Cardiac fibroblast (primary cell): ENCODE measurements at places on chromosomes 4 and X.
A peak's percentile ranks its signal among the peaks of the same experiment; 100 is the strongest.

GRCh38 chr4:22434895-22435294 lies 81.0 kb downstream of the ADGRA3 start:
- peak; percentile 72 for DNase-seq

- DNase-seq, result peak; percentile 0
These were observed 405.3 kb upstream of the FAT1 start for GRCh38 chr4:187128976-187129375.

DNA sequence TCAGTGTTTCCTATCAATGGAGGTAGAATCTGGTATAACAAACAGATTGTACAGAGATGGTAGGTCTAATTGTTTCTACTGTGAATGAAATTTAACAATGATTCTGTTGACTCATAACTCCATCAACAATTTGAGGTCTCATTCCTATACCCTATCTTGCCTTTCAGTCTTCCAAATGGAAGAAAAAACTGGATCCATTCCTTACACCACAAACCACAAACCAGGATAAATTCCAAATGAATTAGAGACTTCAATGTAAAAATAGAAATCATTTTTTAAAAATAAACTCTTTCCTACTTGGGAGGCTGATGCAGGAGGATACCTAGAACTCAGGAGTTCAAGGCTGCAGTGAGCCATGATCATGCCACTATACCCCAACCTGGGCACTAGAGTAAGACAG lies 114.4 kb upstream of the WDR44 start:
- DNase-seq, result no peak

- DNase-seq, result no peak
These were observed 11.5 kb upstream of the CHST7 start for GRCh38 chrX:46561824-46562657.

GRCh38 chr4:3434881-3435685 lies 6.7 kb upstream of the HGFAC start:
- DNase-seq, result no peak

GRCh38 chr4:175916626-175917351 lies 104.7 kb upstream of the GPM6A start:
- no peak for DNase-seq

DNA sequence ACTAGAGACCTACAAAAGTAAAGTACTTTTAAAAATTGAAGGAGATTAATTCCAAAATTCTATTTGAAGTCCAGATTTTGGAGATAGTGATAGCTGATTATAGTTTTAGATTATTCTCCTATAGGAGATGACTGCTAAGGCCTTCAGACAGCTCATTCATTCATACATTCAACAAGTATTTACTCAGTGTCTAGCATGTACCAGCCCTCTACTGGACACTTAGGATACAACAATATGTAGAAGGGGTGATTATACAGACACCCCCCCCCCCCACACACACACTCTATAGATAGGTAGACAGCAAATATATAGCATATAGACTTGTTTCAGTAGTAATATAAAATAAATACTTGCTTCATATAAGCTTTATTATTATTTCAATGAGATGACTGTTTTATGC lies 60.4 kb upstream of the TAF9B start:
- DNase-seq, result peak; percentile 32

DNA sequence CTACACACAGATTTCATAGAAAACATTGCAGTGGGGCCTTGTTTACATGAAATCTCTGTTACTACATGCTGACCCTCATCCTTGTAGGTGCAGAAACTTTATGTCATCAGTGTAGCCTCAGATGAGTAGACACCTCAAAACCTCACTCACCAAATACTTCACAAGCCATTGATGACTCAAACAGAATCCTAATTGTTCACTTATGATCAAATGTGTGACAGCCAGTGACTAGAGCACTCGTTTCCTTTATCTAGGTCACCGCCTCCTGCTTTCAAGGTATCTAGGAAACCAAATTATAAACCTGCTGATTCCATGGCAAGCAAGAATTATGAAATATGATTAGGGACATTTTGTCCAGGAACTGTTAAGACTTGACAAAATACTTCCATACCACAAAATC lies 255.8 kb upstream of the GPRIN3 start:
- no peak for DNase-seq

GRCh38 chr4:36322921-36323354 lies 41.5 kb downstream of the DTHD1 start:
- DNase-seq, result no peak

DNA sequence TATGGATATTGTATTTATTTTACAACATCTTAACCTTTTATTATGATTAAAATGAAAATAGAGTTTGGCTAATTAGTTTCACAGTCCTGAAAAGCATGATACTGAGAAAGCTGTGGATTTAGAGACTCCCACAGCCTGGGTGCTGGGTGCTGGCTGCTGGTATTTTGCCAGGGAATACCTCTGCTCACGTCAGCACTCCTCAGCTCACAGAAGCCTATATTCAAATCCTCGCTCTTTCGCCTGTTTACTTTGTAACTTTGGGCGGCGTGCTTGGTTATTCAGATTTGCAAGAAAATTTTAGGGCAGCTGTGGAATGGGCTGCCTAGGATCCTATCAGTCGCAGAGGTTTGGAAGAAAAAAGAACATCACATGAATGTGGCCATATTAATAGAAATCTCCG lies 261.8 kb downstream of the DCTD start:
- DNase-seq, result no peak

DNA sequence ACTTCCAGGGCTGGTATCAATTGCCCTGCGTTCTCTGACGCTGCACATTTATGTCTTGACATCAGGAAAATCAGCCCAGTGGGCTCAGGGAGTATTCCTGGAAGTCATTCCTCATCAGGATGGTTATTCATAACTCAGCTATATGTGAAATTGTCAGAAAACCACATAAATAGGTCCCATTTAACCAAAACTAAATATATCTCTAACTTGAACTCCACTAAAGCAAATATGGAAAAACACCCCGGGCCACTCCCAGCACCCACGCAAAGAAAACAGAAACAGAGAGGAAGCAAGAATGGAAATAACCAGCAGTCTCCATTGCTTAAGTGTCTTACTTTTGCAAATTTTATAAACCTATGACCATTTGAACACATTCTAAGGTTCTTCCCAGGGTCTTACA lies 112.0 kb downstream of the IRF2 start:
- DNase-seq, result no peak

- DNase-seq, result peak; percentile 5
These were observed 13.3 kb downstream of the FUNDC1 start for GRCh38 chrX:44529310-44529709.

GRCh38 chrX:101219864-101220346 lies 319 bp downstream of the DRP2 start:
- DNase-seq, result peak; percentile 63

DNA sequence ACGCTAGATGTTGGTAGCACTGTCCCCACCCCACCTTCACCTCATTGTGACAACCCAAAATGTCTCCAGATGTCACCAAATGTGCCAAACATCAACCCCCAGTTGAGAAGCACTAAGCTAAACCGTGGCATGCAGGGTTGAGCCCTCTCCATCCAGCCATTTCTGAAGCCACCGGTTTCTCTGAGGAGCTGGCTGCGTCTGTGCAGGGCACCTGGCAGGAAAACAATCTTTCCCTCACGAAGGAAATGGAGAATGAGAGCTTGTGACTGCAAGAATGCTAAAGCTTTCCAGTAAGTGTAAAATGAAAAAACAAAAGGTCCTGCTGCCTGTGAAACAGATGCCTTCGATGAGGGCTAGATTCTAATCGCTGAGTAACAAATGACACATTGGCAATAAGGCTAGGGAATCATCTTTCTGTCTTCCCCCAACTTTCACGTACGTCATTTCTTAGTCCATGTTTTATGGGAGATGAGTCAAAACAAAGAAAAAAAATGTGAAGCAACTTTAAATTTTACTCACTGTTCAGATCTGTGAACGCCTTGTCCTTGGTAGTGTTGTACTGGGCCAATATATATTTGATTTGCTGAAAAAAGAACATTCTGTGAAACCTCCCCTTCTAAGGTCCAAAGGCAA lies 59.9 kb downstream of the PROM1 start:
- DNase-seq, result peak; percentile 67

- no peak for DNase-seq
These were observed 47.5 kb upstream of the SCRG1 start for GRCh38 chr4:173446416-173446815.

DNA sequence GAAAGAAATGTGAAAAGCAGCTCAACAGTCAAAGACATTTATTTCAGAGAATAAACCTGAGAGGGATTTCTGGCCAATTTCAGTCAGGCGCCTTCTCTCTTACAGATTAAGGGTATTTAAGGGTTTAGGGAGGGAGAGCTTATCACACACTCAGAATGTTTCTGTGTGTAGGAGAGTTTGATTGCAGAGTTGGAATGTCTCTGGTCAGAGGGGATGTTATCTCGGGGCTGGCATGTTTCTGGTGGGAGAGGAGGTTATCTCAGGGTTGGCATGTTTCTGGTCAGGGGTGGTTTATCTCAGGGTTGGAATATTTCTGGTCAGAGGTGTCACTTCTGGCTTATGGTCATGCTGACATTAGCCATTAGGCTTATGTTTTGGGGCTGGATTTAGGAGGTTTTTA lies 1920.5 kb upstream of the PCDH7 start:
- DNase-seq, result no peak

DNA sequence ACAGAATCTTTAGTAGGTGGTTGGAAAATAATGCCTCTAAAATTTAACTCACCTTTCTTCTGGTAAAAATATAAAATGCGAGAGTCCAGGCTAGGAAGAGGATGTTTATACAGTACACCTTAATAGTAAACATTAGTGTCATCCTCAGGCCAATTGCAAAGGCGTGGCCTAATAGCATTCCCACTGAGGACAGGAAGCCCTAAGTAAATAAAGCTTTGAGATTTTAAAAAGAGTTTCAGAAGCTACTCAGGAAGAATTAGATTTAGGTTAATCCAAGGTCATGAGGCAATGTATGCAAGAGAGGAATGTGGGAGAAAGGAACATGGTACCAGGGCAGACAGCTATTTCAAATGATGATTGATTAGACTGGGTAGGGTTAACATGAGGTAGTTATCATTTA lies 49.5 kb downstream of the RPGR start:
- no peak for DNase-seq

- no peak for DNase-seq
These were observed 218.3 kb downstream of the PTTG2 start for GRCh38 chr4:38178392-38178995.

GRCh38 chr4:142656178-142656577 lies 189.9 kb downstream of the INPP4B start:
- DNase-seq, result peak; percentile 39

- peak; percentile 8 for DNase-seq
These were observed 123.2 kb downstream of the FHIP1A start for GRCh38 chr4:151532001-151532708.

DNA sequence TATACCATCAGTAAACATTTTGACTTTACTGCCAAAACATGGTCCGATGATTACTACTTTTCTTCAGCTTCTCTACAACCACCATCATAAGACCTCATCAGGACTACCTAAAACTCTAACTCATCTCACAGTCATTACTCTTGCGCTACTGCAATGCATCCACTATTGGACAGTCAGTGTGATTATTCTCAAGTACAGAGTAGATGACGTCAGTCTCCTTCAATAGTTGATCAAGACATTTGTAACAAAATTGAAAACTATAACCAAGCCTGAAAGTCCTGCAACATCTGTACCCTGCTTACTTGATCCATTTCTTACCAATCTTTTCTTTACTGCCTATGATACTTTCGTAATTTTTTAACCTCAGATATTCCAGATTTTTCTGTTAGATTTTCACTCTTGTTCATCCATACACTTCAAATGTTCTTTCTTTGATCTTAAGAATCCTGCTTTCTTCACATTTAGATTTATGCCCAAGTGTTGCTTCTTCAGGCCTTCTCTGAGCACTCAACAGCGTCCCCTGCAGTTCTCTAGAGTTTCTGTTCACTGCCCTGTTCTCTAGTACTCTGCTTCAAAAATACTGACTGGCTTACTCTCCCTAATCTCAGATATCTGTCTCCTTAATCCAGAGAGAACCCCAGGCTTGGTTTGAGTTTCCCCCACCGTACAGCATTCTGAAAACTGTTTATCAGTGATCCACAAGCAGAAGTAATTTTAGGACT lies 1517.6 kb downstream of the STIM2 start:
- DNase-seq, result peak; percentile 6

- peak; percentile 80 for DNase-seq
These were observed at the start of gene CDK16 for GRCh38 chrX:47218280-47218919. Gene CDK16 (plus strand): TSS chrX:47218681. CDS start chrX:47223558, 4,877 bp downstream.

DNA sequence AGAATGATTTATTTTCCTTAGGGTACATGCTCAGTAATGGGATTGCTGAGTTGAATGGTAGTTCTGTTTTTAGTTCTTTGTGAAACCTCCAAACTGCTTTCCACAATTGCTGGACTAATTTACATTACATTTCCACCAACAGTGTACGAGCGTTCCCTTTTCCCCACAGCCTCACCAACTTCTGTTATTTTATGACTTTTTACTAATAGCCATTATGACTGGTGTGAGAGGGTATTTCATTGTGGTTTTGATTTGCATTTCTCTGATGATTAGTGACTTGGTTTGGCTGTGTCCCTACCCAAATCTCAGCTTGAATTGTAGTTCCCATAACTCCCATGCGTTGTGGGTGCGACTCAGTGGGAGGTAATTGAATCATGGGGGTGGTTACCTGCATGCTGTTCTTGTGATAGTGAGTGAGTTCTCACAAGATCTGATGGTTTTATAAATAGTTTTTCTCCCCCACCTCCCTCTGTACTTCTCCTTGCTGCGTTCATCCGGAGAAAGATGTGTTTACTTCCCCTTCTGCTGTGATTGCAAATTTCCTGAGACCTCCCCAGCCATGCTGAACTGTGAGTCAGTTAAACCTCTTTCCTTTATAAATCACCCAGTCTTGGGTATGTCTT lies 95.1 kb downstream of the GBA3 start:
- DNase-seq, result no peak

GRCh38 chr4:142243255-142243654 lies 602.8 kb downstream of the INPP4B start:
- DNase-seq, result peak; percentile 11

GRCh38 chr4:80197601-80198440 lies 518 bp downstream of the PRDM8 start:
- no peak for DNase-seq

GRCh38 chr4:183758061-183758757 lies 99.1 kb downstream of the TRAPPC11 start:
- DNase-seq, result peak; percentile 35

- peak; percentile 80 for DNase-seq
These were observed 226.6 kb downstream of the NSUN7 start for GRCh38 chr4:40976343-40976742.

DNA sequence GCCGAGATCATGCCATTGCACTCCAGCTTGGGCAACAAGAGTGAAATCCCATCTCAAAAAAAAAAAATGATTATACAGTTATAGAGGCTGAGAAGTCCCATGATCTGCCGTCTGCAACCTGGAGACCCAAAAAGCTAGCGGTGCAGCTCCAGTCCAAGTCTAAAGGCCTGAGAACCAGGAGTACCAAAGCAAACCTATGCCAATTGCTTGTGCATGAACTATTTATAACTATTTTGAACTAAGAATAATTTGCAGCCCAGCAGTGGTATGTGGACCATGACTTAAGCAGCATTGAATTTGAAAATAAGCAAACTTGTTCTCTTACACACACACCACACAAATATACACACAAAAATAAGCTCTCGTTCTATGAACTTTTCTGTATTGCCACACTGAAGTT lies 51.8 kb downstream of the TASL start:
- DNase-seq, result no peak

GRCh38 chrX:5748586-5749150 lies 480.0 kb downstream of the NLGN4X start:
- DNase-seq, result no peak
